ENCODE measurements at places on chromosomes 2 and 18.

GRCh38 chr18:13369756-13370510, 151.4 kb downstream of the LDLRAD4 start:
- DNase-seq: no peak

GRCh38 chr2:196977507-196977906, 51.0 kb upstream of the PGAP1 start:
- no peak for DNase-seq

- DNase-seq: no peak
Measured at GRCh38 chr2:118050386-118050785, 36.5 kb upstream of the CCDC93 start.

DNA sequence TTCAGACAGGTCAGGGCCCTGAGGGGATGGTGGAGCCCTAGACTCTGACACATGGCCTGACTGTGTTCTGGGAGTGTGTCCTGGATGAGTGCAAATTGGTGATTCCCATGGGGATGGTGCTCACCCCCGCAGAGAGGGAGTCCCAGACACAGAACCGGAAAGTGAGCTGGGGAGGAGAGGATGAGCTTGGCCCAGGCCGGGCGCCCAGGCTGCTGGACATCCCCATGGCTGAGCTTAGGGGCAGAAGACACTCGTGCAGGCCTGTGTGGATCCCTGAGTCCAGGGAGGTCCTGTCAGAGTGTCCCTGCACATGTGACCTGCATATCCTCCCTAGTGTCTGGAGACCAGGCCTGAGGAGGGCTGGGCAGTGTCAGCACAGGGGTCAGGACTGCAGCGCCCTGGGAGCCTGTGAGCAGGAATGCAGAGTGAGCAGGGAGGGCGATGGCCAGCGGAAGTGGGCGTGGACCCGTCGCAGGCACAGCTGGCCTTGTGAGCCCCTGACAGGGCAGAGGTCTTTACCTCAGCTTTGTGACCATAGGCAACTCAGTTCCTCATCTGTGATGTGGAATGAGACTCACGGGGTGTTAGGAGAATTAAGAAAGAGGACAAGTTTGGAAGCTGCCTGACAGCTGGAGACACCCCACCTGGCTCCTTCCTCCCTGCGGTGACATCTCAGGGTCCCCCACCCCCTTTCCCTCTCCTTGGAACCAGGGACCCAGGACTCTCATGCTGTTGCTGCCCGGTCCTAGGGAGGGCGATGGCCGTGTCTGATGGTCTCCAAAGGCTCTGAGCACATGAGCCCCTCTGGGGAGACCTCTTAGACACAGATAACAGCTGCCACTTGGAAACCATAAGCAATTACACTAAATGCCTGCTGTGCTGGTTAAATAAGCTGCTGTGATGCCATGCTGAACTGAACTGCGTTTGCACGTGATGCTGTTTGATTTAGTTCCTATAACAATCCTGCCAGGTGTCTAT, 62.6 kb upstream of the HS6ST1 start:
- no peak for DNase-seq

GRCh38 chr18:26210147-26210546, 16.1 kb upstream of the TAF4B start:
- no peak for DNase-seq

- no peak for DNase-seq
Measured at GRCh38 chr2:181309586-181309985, 147.6 kb upstream of the ITGA4 start.

DNA sequence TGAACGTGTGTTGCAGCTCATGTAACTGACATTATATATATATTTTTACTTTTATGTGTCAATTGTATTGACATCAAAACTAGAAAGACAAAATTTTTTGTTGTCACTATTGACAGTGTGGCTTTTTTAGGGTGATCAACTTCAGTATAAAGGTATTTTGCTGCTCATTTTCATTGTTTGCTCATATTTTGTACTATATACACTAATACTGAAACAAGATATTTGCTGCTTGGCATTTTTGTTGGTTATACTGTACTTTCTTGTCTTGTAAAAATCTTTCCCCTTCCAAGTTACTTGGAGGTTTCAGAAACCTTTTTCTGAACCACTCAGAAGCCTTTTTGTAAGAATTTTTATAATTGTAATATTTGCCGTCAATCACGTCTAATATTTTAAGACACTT, 16.5 kb downstream of the AFTPH start:
- DNase-seq: no peak

DNA sequence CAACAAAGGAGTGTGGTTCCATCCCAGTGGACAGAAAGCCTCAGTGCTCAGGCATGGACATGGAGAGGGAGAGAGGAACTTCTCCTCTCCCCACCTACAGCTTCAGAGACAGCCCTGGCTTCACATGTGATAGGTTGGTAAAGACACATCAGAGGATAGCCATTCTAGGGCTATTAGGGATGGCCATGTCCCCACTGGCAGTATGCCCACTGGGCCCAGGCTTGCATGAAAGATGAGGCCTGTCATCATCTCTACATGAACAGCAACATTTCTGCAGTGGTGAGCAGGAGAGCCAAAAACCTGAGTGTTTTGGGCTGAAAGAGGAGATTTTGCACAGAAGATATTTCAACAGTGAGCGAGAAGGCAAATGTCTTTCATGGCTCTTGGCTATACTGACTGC, 517.2 kb downstream of the NR4A2 start:
- no peak for DNase-seq

- no peak for DNase-seq
Measured at GRCh38 chr2:146661473-146662096, 1183.2 kb upstream of the ACVR2A start.

GRCh38 chr2:98142106-98142791, 55.3 kb downstream of the VWA3B start:
- DNase-seq: no peak

DNA sequence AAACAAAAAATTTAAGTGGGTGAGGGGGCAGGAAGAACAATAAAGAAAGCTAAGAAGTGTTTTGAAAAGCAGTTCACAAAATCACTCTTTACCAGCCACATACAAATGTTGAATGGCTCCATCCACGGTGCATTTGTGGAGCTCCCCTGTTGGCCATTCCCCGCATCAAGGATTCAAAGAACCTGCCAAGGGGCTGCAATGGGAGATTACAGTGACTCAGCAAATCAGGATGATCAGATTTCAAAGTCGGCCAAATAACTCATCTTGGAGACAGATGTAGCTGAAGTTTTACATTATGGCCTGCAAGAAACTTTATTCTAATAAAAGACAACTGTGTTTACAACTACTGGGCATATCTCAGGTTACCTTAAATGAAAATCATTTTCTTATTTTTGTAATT, 26.9 kb downstream of the COL4A3 start:
- DNase-seq: no peak

DNA sequence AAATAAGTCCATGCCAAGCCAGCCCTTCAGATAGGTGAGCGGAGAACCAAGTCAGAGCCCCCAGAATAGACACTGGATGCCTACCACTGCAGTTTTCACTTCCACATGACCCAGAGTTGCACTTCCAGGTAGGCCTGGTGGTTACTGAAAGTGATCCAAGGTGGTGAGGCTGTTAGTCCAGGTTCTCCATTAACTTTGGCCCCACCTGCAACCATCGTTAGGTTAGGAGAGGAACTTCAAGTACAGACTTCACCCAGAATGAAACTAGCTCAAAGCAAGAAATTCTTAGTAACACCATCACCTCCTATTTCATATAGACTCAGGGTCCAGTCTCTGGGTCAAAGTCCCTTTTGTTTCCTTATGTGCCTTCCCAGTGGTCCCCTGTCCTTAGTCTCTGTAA, 293.1 kb upstream of the ID2 start:
- DNase-seq: no peak

- DNase-seq: no peak
Measured at GRCh38 chr2:130807659-130808385, 28.9 kb upstream of the ARHGEF4 start.
